ENCODE measurements at places on chromosomes 12 and 14. TPM values are rescaled to one million over a fixed set of nuclear protein-coding genes. Genes with fewer than 3 reads are reported as not detected.
A peak's percentile ranks its signal among the peaks of the same experiment; 100 is the strongest.

GRCh38 chr14:95490727-95491451 lies 25.6 kb downstream of the SYNE3 start:
- no peaks in the 10 kb centered on the region for H3K27me3 ChIP-seq
- H3K4me1 ChIP-seq, result peaks cover 12% of the 10 kb centered on the region
- H3K27ac ChIP-seq, result peak overlapping the region; percentile 30
- H3K36me3 ChIP-seq, result no peaks in the 10 kb centered on the region
- peak; percentile 86 for DNase-seq
- H3K4me3 ChIP-seq, result no peak overlapping the region

Gene OTX2
- polyA plus RNA-seq, result not detected

DNA sequence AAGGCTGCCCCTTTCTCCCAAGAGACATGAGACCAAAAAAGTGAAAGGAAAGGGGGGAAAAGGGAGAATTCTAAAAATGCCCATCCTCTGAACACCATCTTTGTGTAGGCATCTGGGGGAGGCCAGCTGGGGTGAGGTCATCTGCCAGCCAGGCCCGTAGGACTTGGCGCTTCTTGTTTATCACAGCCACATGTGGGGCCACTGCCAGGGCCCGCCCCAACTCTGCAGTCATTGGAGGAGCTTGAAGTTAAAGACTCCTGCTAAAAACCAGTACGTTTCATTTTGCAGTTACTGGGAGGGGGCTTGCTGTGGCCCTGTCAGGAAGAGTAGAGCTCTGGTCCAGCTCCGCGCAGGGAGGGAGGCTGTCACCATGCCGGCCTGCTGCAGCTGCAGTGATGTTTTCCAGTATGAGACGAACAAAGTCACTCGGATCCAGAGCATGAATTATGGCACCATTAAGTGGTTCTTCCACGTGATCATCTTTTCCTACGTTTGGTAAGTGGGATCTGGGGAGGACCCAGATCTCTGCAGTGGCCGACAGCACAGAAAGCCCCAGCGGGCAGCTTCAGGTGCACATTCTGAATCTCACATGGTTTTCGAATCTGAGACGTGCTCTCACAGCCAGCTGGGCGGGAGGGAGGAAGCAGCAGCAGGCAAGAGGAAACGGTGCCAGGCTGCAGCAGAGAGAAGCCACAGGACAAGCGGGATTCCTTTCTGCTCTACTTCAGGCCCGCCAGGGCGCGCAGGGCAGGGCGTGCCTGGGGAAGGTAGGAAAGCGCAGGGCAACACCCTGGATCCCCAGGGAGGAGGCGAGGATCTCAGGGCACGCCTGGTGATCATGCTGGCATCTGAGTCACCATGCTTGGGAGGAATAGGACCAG lies at the start of gene P2RX7:
Gene P2RX7 (plus strand): TSS at position 276 of the 881 bp plus-strand sequence. CDS start 95 bp downstream, at position 371.
- H3K4me3 ChIP-seq, result peak within 1 kb of the TSS; percentile 28
- peak; percentile 29 for DNase-seq
- no peaks in the 10 kb centered on the region for H3K36me3 ChIP-seq
- no peaks in the 10 kb centered on the region for H3K4me1 ChIP-seq

- H3K27me3 ChIP-seq, result peaks cover 8% of the 10 kb centered on the region
- no peak overlapping the region for H3K4me3 ChIP-seq
- no peak for DNase-seq
- no peak overlapping the region for H3K27ac ChIP-seq
These were observed 54.6 kb upstream of the OAS1 start for GRCh38 chr12:112852127-112852526.

DNA sequence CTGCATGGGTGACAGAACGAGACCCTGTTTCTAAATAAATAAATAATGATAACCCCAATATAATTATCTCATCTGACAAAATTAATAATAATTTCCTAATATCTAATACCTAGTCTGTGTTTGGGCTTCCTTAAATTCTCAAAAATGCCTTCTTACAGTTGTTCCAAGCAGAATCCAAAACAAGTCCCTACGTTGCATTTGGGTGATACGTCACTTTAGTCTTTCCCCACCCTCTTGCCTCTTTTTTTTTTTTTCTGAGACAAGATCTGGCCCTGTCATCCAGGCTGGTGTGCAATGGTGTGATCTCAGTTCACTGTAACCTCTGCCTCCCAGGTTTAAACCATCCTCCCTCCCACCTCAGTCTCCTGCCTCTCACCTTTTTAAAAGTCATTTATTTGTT lies 26.7 kb downstream of the VEZT start:
- H3K4me3 ChIP-seq, result no peak overlapping the region
- no peaks in the 10 kb centered on the region for H3K4me1 ChIP-seq
- no peak for DNase-seq
- peaks cover 20% of the 10 kb centered on the region for H3K36me3 ChIP-seq
- no peak overlapping the region for H3K27ac ChIP-seq

Gene CLEC2A
- not detected for polyA plus RNA-seq

DNA sequence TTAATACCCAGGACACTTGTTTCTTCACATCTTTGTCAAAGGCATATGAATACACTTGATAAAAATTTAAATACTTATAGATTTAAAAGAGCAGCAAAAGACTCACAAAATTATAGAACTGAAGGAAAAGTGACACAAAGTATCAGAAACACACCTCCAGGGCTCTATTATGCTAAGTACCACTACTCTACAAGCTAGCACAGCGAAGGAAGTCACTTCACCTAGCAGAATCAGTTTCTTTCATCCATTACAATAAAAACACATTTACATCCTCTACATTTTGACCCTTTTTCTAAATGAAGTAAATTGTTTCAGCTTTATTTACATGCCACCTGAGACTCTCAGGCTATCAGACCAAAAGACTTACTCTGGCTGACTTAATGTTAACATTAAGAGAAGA lies 26.6 kb upstream of the PTPRB start:
- H3K36me3 ChIP-seq, result no peaks in the 10 kb centered on the region
- H3K4me1 ChIP-seq, result no peaks in the 10 kb centered on the region
- DNase-seq, result no peak
- no peaks in the 10 kb centered on the region for H3K27me3 ChIP-seq
- H3K27ac ChIP-seq, result no peak overlapping the region

Gene TMEM229B
- polyA plus RNA-seq, result 11.9 TPM

Gene BMAL2
- 6.5 TPM for polyA plus RNA-seq

Gene MTA1
- polyA plus RNA-seq, result 109 TPM

DNA sequence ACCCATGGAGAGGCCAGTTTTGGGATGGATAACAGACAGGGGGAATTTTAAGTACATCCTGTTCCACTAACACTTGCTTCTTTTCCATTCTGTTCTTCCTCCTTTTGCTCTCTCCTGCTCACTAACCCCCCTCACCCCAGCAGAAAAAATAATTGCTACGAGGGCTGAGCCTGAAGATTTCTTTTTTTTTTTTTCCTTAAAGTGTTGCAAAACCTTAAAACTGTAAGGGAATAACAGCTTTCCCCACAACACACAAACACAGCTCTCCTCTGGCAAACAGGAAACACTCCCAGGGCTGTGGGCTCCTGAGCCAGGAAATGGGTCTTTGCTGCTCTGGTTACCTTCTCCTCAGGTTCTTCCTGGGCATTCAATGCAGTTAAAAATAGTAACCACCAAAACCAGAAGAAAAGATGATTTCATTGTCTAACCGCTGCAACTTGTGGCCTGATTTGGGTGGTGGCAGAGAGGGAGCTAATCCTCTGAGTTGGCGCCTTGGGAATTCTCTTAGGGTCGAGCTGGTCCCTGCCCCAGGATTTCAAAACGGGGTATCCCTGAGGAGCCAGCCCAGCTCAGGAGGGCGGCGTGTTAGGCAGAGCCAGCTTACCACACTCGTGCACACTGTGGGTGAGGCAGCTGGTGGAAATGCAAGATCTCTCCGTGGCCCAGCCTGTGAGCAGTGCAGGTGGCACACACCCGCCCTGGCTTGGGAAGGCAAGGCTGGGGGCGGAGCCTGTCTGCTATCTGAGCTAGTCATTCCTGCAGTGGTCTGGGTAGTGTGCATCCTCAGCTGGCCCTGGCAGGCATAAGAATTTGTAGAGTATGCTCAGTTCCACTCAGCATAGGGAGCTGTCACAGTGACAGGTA lies 17.1 kb upstream of the EMP1 start:
- no peak overlapping the region for H3K4me3 ChIP-seq
- peak overlapping the region; percentile 21 for H3K27ac ChIP-seq
- DNase-seq, result peak; percentile 62
- H3K27me3 ChIP-seq, result no peaks in the 10 kb centered on the region
- peaks cover 21% of the 10 kb centered on the region for H3K4me1 ChIP-seq

- H3K4me3 ChIP-seq, result no peak overlapping the region
- H3K36me3 ChIP-seq, result no peaks in the 10 kb centered on the region
- H3K27me3 ChIP-seq, result no peaks in the 10 kb centered on the region
- H3K4me1 ChIP-seq, result peaks cover 28% of the 10 kb centered on the region
- DNase-seq, result no peak
These were observed 64.9 kb downstream of the FBXO34 start for GRCh38 chr14:55336162-55336561.

DNA sequence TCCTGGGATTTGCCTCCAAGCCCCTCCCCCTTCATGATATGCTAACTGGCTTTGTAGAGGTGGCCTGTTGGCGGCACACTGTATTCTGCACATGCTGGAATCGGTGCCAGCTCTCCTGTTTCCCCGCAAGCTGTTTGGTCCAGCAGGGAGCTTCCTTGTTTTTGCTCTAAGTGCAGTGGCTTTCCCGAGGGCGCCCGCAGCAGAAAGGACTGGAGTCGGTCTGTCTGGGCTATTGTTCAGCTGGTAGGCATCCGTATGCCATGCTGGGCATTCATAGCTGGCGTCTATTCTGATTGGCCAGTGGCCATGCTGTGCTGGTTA lies 88.9 kb upstream of the MED13L start:
- no peak overlapping the region for H3K27ac ChIP-seq
- no peaks in the 10 kb centered on the region for H3K27me3 ChIP-seq
- H3K4me3 ChIP-seq, result no peak overlapping the region
- DNase-seq, result no peak
- no peaks in the 10 kb centered on the region for H3K36me3 ChIP-seq

- no peak overlapping the region for H3K4me3 ChIP-seq
- H3K27me3 ChIP-seq, result peaks cover 4% of the 10 kb centered on the region
These were observed 106.2 kb upstream of the RPH3A start for GRCh38 chr12:112685321-112685720.

GRCh38 chr12:71315328-71315985 lies 124.1 kb upstream of the LGR5 start:
- H3K27ac ChIP-seq, result no peak overlapping the region
- no peaks in the 10 kb centered on the region for H3K4me1 ChIP-seq

- no peak for DNase-seq
- no peaks in the 10 kb centered on the region for H3K36me3 ChIP-seq
- no peaks in the 10 kb centered on the region for H3K27me3 ChIP-seq
- peaks cover 36% of the 10 kb centered on the region for H3K4me1 ChIP-seq
These were observed 29.2 kb upstream of the COL2A1 start for GRCh38 chr12:48033451-48033850.

- no peak overlapping the region for H3K27ac ChIP-seq
- DNase-seq, result no peak
- H3K4me3 ChIP-seq, result no peak overlapping the region
- no peaks in the 10 kb centered on the region for H3K36me3 ChIP-seq
These were observed 693.9 kb upstream of the MGAT4C start for GRCh38 chr12:86950043-86950442.

Gene COX8C
- 0.27 TPM for polyA plus RNA-seq

GRCh38 chr12:93177208-93178153 lies 200.2 kb upstream of the NUDT4 start:
- no peak overlapping the region for H3K4me3 ChIP-seq
- peak overlapping the region; percentile 47 for H3K27ac ChIP-seq
- peak; percentile 60 for DNase-seq

Gene CLEC7A
- polyA plus RNA-seq, result 8.3 TPM

- no peaks in the 10 kb centered on the region for H3K27me3 ChIP-seq
- H3K27ac ChIP-seq, result no peak overlapping the region
- H3K4me3 ChIP-seq, result no peak overlapping the region
- no peaks in the 10 kb centered on the region for H3K4me1 ChIP-seq
- no peaks in the 10 kb centered on the region for H3K36me3 ChIP-seq
These were observed 28.5 kb upstream of the NFYB start for GRCh38 chr12:104166465-104166864.

Gene C14orf180
- 0.22 TPM for polyA plus RNA-seq

GRCh38 chr12:99142651-99143050 lies 497.6 kb downstream of the APAF1 start:
- no peaks in the 10 kb centered on the region for H3K4me1 ChIP-seq
- no peak overlapping the region for H3K4me3 ChIP-seq
- DNase-seq, result no peak
- no peaks in the 10 kb centered on the region for H3K27me3 ChIP-seq

GRCh38 chr12:12267742-12268200 lies 927 bp upstream of the LRP6 start:
- H3K27ac ChIP-seq, result peak overlapping the region; percentile 99
- no peaks in the 10 kb centered on the region for H3K36me3 ChIP-seq
- DNase-seq, result peak; percentile 36

DNA sequence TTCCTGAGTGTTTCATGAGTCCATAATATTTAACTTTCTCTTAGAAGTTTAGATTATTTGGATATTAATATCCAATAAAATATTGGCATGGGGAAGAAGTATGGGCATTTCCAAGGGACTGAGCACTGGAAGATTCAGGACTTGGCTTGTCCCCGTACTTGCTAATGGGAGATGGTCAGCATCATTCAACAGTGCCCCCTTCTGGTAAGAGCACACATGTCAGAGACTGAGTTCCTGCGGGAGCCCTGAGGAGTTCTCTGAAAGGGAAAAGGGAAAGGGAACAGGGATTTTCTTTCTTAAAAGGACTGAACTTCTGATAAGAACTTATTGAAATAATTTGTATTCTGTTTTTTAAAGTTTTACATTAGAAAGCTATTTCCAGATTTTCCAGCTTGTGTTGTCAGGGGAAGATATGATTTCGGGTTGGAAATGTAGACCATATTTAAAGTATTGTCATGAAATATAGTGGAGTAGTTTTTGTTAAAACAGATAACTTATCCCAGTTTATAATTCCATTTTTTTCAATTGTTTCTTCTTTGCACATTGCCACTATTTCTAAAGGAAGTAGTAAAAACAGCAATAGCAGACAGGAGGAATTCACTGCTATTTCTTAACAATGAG lies 59.8 kb upstream of the C12orf71 start:
- no peaks in the 10 kb centered on the region for H3K27me3 ChIP-seq
- H3K36me3 ChIP-seq, result no peaks in the 10 kb centered on the region
- no peak overlapping the region for H3K27ac ChIP-seq
- no peaks in the 10 kb centered on the region for H3K4me1 ChIP-seq
- peak; percentile 51 for DNase-seq

GRCh38 chr12:12265571-12266388 lies 1.1 kb downstream of the LRP6 start:
- H3K27ac ChIP-seq, result peak overlapping the region; percentile 99
- no peaks in the 10 kb centered on the region for H3K27me3 ChIP-seq
- peak; percentile 57 for DNase-seq
- H3K4me3 ChIP-seq, result peak overlapping the region; percentile 97
- H3K4me1 ChIP-seq, result no peaks in the 10 kb centered on the region
- H3K36me3 ChIP-seq, result no peaks in the 10 kb centered on the region
